ENCODE measurements at places on chromosomes 2 and 18. TPM values are rescaled to one million over a fixed set of nuclear protein-coding genes. Genes with fewer than 3 reads are reported as not detected.

NYAP2 gene
- not detected for total RNA-seq

SNORC gene
- total RNA-seq: 2.7 TPM

GRCh38 chr2:29920631-29921559 is 491 bp downstream of the ALK start:
- peaks cover 13% of the 10 kb centered on the region for H3K4me1 ChIP-seq
- peaks cover 20% of the 10 kb centered on the region for H3K27me3 ChIP-seq
- DNase-seq: no peak
- no peaks in the 10 kb centered on the region for H3K36me3 ChIP-seq

- no peak overlapping the region for H3K27ac ChIP-seq
- H3K36me3 ChIP-seq: no peaks in the 10 kb centered on the region
- H3K27me3 ChIP-seq: no peaks in the 10 kb centered on the region
Observed at GRCh38 chr2:234243871-234244565, 193.5 kb downstream of the SPP2 start.

GRCh38 chr2:120857931-120858330 is 122.3 kb downstream of the GLI2 start:
- no peaks in the 10 kb centered on the region for H3K36me3 ChIP-seq
- no peaks in the 10 kb centered on the region for H3K27me3 ChIP-seq
- no peak overlapping the region for H3K27ac ChIP-seq

GRCh38 chr2:240604291-240604938 is 17.9 kb downstream of the CAPN10 start:
- no peaks in the 10 kb centered on the region for H3K27me3 ChIP-seq
- H3K27ac ChIP-seq: no peak overlapping the region
- H3K4me3 ChIP-seq: no peak overlapping the region
- H3K4me1 ChIP-seq: peaks cover 11% of the 10 kb centered on the region

- H3K36me3 ChIP-seq: no peaks in the 10 kb centered on the region
- H3K27ac ChIP-seq: no peak overlapping the region
- H3K4me3 ChIP-seq: no peak overlapping the region
- DNase-seq: no peak
- no peaks in the 10 kb centered on the region for H3K4me1 ChIP-seq
Observed at GRCh38 chr2:231583982-231584381, 8.7 kb upstream of the TEX44 start.

Measured in liver (tissue), 10 donors.